Calu3 (cell line): ENCODE measurements at places on chromosomes 13 and 19. TPM values are rescaled to one million over a fixed set of nuclear protein-coding genes. Genes with fewer than 3 reads are reported as not detected.
A peak's percentile ranks its signal among the peaks of the same experiment; 100 is the strongest.

DNA sequence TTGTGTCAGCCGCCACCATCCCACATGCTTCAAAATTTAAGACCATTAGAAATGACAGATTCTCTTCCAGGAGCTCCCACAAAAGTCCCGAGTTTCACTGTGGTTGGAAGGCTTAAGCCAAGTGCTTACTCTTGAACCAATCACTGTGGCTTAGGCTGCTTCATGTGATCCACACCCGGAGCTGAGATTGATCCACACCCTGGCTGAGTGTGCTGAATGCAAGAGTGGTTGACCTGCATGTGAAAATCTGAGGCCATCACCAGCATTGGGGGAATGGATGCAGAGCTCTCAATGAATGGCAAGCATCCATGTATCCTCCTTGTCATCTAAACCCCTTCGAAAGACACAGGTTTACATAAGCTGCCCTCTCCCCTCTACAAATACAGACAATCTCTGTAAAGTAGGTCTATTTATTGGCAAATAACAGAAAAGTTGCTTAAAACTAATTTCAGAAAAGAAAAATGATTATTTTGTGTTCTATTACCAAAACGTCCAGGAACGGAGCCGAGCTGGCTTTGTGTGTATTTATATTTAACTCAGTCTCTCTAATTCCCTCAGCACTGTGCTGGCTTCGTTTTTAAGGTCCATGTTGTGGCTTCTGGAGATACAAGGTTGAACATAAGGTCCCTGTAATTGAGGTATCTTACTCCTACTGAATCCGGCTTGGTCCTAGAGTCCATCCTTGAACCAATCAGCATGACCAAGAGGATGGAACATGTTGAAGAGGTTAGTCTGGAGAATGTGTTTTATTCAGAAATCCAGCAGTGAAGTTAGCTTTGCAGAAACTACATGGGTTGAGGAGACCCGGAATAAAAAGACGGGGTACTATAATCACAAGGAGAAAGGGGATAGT lies 332.4 kb downstream of the LIG4 start:
- DNase-seq, result no peak

DNA sequence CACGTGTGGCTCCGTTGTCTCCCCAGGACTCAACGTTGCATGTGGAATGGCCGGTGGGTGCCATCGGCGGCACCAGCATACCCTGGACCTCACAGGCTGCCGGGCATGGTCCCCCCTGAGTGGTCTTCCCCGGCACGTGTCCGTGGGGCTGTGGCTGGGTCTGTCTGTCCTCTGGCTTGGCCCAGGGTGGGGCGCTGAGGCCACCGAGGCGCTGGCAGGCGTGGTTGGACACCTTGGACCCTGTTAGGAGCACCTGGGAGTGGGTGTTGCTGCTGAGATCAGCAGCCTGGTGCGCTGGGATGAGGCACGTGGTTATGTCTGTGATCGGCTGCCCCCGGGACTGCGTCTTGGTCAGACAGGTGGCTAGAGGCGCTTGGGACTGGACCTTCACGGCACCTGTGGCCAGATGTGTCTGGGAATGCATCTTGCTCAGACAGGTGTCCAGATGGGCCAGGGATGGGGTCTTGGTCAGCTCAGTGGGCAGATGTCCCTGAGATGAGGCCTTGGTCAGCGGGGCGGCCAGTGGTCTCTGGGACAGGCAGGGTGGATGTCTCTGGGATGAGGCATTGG lies 9.2 kb downstream of the IQCN start:
- DNase-seq, result no peak

DNA sequence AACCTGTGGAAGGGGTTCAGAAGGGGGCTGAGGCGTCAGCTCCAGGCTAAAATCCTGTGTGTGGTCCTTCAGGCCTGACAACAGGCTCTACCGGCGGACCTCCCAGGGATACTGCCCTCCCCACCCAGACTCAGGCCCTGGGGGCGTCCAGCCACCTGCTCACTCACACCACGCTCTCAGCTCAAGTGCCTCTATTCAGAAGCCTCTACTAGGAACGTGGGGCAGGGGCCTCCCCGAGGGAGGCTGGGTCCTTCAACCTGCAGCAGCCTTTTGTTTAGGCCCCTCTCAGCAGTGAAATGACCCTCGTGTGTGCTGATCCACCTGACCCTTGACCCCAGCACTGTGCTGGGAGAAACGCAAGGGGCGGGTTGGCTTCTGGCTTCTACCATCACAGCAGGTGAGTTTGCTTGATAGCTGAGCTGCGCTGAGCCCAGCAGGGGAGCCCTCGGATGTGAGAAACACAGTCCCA lies 10.6 kb downstream of the PLPP2 start:
- no peak for DNase-seq

Gene ADGRE3
- not detected in 2 replicates for total RNA-seq

Gene HRC
- total RNA-seq, result not detected in 2 replicates

DNA sequence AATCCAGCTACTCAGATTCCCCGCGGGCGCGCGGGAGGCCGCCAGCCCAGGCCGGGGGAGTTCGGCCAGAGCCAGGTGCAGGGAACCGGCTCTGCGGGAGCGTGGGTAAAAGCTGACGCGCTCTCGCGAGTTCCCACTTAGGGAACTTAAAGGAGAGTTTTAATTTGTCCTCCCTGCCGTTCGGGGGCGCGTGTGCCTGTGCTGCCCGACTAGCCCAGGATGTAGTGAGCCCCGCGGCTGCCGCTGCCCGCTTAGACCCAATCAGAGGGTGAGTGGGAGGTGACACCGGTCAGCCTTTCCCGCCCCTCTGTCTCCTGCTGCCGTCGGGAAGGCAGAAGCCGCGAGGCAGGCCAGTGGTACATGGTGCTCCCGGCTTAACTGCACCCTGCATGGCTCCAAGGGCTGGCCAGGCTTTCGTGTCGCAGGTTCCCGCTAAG lies 36.0 kb upstream of the NEK3 start:
- DNase-seq, result peak; percentile 36

Gene N4BP2L1
- total RNA-seq, result 2.4 and 2.6 TPM in 2 replicates

GRCh38 chr19:42563352-42564210 lies 31.1 kb downstream of the CEACAM8 start:
- peak; percentile 54 for DNase-seq

Gene PPP5C
- total RNA-seq, result 124 and 128 TPM in 2 replicates

- no peak for DNase-seq
Observed at GRCh38 chr13:40113643-40114304, 458.3 kb downstream of the COG6 start.

Gene GDF15
- 56.6 and 80.3 TPM in 2 replicates for total RNA-seq

GRCh38 chr13:101291206-101291605 lies 125.1 kb downstream of the NALCN start:
- DNase-seq, result no peak

DNA sequence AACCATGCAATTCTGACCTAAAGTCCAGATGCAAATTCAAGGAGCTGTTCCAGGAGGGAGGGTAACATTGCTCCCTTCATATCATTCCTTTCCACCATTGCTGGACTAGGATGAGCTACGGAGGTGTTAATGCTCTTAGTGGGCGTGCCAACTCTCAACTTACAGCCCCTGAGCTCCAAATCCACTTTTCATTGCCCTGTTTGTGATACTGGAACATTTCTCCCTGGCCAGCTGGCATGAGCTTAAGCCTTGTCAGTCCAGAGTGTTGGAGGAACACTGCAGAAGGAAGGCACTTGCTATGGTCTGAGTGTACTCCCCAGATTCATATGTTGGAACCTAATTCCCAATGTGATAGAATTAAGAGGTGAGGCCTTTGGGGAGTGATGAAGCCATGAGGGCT lies 70.4 kb upstream of the FARP1 start:
- DNase-seq, result no peak

DNA sequence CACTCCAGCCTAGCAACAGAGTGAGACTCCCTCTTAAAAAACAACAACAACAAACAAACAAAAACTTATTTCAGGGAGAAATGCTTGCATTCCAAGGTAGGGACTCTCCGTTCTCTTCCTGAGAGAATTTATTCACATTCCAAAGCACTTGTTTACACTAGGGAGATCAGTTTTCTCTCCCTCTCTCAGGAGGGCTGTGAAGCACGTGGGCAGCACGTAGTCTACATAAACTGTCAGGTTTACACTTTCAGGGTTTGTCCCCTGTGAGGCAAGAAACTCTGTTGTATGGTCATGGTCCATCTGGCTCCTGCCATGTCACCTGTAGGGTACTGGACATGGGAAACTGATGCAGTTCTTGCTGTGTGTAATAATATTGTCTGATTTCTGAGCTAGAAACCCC lies 31.6 kb downstream of the WDR87 start:
- DNase-seq, result no peak
